IPS-NIHi11 (cell line): ENCODE measurements at places on chromosomes 1 and 21.

DNA sequence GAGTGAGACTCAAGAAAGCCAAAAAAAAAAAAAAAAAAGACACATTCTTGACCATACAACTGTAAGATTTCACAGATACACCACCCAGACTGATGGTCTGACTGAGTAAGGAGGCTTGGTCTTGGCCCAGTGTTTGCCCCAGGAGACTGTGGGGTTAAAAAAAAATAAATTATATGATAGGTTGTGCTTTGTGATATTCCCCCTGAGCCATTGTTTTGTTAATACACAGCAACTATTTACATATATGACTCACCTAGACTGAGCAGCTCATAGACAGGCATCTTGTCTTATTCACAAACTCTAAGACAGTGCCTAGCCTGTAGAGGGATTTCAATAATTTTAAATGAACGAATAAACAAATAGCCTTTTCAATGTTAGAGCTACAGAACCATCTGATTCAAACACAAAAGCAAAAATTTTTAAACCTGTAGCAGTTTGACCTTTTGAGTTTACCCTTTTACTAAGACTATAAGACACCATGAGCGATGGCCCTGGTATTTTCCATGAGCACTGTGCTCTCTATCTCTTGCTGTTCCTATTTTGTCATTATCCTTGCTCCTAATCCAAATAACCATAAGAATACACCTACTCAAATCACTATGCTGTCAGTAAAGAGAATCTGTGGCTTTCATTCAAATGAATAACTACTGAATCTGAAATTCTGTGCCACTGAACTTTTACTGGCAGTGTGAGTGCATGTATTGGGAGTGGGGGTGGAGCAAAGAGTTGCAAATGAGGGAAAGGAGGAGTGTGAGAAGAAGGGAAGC is 199.4 kb upstream of the PTBP2 start:
- DNase-seq = no peak

- no peak for DNase-seq
These were observed 400.1 kb downstream of the NEGR1 start for GRCh38 chr1:71882226-71882625.

GRCh38 chr1:65412984-65413375 is 7.5 kb upstream of the LEPR start:
- no peak for DNase-seq

- DNase-seq = peak; percentile 52
These were observed 103.3 kb upstream of the DEPDC1 start for GRCh38 chr1:68600049-68600661.

DNA sequence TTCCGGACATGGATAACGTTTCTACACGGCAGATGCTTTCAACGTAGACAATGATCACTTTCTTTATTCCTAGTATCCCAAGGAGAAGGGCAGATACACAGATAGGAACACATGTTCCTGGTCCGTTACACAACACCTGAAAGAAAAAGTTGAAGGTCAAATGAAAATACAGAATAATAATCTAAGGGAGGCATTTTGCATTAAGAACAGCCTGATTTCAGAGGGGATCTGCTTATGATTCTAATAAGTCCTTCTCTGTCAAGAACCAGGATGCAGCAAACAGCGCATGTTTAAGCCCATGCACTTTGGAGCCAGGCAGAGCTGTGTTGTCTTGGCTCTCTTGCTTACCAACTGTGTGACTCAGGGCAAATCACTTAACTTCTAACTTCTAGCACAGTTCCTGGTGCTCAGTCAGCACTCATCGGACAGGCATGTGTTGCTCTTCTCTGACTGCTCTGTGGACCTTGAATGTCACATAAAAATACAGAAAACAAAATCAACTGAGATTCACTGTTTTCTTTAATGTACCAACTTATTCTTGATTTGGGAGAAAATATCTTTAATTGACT is 56.3 kb upstream of the CNN3 start:
- DNase-seq = no peak

GRCh38 chr1:109266965-109267364 is 16.0 kb downstream of the PSRC1 start:
- no peak for DNase-seq
